Prostate gland (tissue), 2 donors: ENCODE measurements at places on chromosomes 1 and 21. TPM values are rescaled to one million over a fixed set of nuclear protein-coding genes. Genes with fewer than 3 reads are reported as not detected.

CELF3 gene
- total RNA-seq, result 0.34 TPM

TNFRSF14 gene
- 83.3 TPM for total RNA-seq

GRCh38 chr1:223298701-223299100 is 65.3 kb downstream of the SUSD4 start:
- no peak overlapping the region for H3K27ac ChIP-seq
- DNase-seq, result no peak
- no peaks in the 10 kb centered on the region for H3K36me3 ChIP-seq
- H3K4me1 ChIP-seq, result no peaks in the 10 kb centered on the region
- H3K27me3 ChIP-seq, result no peaks in the 10 kb centered on the region
- no peak overlapping the region for H3K4me3 ChIP-seq

- H3K4me1 ChIP-seq, result no peaks in the 10 kb centered on the region
- H3K36me3 ChIP-seq, result no peaks in the 10 kb centered on the region
- H3K27ac ChIP-seq, result no peak overlapping the region
- H3K4me3 ChIP-seq, result no peak overlapping the region
- no peak for DNase-seq
- no peaks in the 10 kb centered on the region for H3K27me3 ChIP-seq
These were observed 503.5 kb downstream of the LTN1 start for GRCh38 chr21:28489162-28489561.

GRCh38 chr21:29125191-29125590 is 5.3 kb upstream of the MAP3K7CL start:
- H3K36me3 ChIP-seq, result no peaks in the 10 kb centered on the region
- DNase-seq, result no peak
- no peak overlapping the region for H3K27ac ChIP-seq
- no peaks in the 10 kb centered on the region for H3K4me1 ChIP-seq
- H3K27me3 ChIP-seq, result no peaks in the 10 kb centered on the region

DNA sequence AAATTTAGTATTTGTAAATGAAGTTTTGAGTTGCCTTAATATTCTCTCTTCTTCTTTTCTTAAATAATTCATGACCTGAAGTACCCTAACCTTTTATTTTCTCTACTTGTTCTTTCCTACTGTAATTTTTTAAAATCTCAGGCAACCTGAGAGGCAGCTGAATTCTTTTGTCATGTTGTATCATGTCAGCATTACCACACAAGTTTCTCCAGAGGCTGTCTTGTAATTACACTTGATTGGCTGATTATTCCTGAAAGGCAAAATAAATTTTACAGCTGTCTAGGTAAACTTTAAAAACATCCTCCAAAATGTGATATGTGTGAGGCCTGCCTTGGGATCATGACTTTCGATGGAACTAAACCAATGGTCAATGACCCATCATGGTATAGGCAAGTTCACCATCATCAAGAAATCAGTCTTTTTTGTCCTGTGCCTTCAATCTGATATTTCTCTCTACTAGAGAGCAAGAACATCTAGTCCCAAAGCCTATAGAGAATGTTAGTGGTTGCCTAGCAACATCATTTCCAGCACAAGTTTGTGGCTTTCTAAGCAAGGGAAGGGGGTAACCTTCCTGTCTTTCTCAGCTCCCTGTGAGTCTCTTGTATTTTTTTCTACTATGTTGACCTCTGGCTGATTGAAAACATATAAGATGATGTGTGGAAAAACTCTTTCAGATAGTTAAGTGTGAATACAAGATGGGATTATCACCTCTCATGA is 115.5 kb downstream of the GABPA start:
- no peak overlapping the region for H3K27ac ChIP-seq
- H3K4me1 ChIP-seq, result no peaks in the 10 kb centered on the region
- H3K4me3 ChIP-seq, result no peak overlapping the region
- no peaks in the 10 kb centered on the region for H3K36me3 ChIP-seq
- no peak for DNase-seq

DNA sequence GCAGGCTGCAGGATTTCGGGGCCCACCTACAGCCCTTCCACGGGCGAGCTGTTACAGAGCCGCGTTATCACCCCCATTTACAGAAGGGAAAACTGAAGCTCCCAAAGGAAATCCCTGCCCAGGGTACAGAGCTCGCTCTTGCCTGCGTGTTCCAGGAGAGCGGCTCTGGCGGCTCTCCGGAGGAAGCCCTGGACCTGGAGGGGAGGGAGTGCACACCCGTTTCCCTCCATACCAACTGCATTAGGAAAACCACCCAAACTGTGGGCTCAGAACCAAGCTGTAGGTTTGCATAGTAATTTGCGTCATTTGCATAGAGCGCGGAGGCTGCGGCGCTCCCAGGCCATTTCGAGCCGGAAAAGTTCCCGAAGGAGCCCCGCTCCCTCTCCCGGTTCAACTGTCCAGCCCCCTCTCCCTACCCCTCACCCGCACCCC is 24.7 kb upstream of the ADGRB2 start:
- DNase-seq, result no peak
- no peaks in the 10 kb centered on the region for H3K4me1 ChIP-seq
- H3K27me3 ChIP-seq, result no peaks in the 10 kb centered on the region
- H3K4me3 ChIP-seq, result peak overlapping the region; percentile 40
- peak overlapping the region; percentile 85 for H3K27ac ChIP-seq

- H3K27me3 ChIP-seq, result no peaks in the 10 kb centered on the region
- H3K36me3 ChIP-seq, result no peaks in the 10 kb centered on the region
- no peak for DNase-seq
- H3K27ac ChIP-seq, result no peak overlapping the region
- H3K4me1 ChIP-seq, result no peaks in the 10 kb centered on the region
These were observed 58.5 kb downstream of the PIK3CD start for GRCh38 chr1:9710037-9710436.

- DNase-seq, result no peak
- no peaks in the 10 kb centered on the region for H3K36me3 ChIP-seq
- H3K4me1 ChIP-seq, result peaks cover 10% of the 10 kb centered on the region
- H3K27me3 ChIP-seq, result no peaks in the 10 kb centered on the region
- H3K4me3 ChIP-seq, result peak overlapping the region; percentile 23
- no peak overlapping the region for H3K27ac ChIP-seq
These were observed 26.5 kb downstream of the ACTA1 start for GRCh38 chr1:229407206-229408026.
